ENCODE measurements at places on chromosomes 4 and X. TPM values are rescaled to one million over a fixed set of nuclear protein-coding genes. Genes with fewer than 3 reads are reported as not detected.
A peak's percentile ranks its signal among the peaks of the same experiment; 100 is the strongest.

GRCh38 chr4:97349468-97350186, 793.6 kb downstream of the STPG2 start:
- no peak for DNase-seq

- DNase-seq, result no peak
Measured at GRCh38 chr4:18390655-18391353, 369.2 kb upstream of the LCORL start.

DNA sequence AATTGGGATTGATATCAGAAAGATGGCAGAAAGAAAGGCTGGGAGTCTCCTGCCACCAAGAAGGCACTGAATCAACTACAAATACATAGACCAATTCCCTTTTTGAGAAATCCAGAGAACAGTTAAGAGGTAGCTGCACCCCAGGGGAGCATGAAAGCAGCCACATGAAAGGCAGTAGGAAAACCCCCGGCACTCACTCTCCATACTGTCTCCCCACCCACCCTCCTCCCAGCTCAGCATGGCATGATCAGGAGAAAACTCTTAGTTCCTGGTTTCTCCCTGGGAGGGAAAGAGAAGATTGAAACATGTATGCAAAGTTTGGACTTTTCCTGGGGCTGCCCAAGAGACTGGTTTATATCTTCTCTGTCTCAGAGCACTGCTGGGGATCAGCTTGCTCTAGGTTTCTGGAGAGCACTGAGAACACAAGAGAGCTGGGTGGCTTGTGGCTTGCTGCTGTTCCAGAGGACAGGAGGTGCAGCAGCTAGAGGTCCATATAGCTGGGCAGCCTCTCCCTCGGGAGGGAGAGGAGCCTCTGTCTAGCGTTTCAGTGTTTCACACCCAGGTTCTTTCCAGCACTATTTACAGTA, 305.7 kb downstream of the PDGFC start:
- no peak for DNase-seq

DNA sequence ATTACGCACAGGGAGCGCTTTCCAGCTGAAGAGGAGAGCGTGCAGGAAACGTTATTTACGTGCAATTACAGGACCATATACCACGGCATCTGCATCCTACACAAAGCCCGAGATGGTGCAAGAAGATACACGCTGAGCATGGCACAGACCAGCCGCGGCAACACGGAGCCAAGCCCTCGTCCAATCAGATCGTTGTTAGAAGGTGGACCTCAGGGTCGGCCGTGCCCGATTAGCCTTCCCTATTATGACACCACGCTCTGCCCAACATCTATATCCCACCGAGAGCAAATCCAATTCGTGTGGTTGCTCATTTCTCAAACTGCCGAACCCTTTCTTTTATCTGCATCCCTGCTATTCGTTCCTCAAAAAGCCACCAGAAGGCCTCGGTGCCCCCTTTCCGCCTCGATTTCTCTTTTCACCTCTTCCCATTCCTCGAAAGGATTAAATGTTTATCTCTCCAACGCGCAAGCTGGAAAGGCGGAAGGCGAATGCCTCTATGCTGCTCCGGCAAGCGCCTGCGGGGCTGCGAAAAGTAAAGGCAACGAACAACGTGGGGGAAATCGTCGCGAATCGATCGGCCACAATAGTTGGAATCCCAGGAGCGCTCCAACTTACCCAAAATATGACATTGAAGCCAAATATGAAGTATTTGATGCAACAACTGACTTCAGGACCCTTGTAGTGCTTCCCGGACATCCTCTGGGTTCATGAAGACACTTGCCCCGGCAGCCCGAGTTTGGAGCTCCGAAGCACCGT, 702 bp downstream of the TSPAN5 start:
- DNase-seq, result peak; percentile 68

MAGEA12 gene
- total RNA-seq, result not detected

DNA sequence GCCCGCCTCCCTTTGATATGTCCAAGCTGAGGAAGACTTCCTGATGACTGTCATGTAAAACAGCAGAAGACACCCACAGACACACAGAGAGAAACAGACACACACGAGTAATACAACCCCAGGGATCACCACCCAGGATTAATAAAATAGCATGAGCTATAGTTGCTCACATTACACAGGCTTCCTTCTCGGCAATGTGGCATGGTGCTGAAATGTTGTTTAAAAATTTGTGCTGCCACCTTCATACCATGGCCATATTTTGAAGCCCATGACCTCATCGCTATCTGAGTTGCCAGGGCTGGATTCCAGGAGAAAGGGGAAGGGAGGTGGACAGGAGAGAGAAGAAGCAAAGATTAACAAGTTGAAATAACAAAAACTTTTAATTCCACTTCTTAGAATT, 111.7 kb downstream of the SYNPO2 start:
- DNase-seq, result no peak

DNA sequence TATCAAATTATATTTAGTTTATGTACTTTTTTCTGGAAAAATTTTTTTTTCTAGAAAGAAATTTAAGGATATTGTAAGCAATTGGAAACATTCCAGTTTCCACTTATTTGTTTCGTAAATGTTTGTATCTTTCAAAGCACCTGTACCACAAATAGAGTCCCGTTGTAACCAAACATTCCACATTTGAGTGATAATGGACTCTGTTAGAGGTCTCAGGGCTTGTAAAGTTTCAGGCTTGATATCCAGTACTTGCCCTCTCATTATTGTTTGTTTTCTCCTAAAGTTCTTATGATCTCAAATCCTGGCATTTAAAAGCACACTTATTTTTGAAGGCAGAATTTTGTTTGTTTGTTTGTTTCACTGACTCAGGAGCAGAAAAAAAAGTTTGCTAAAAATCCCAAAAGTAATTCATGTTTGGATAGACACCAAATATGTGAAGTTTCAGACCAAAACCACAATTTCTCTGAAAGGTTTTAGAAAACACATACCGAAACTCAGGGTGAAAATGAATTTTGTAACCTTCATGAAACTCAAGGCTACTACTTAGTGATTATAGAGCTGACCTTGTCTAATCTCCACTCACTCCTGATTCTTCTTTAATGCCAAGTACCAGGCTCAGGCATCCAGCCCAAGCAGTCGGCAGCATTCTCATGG, 5.7 kb upstream of the TMEM192 start:
- no peak for DNase-seq

- DNase-seq, result peak; percentile 79
Measured at GRCh38 chr4:16225863-16226815, at the start of gene TAPT1. TSS of gene TAPT1 (minus strand) at chr4:16226471. CDS start at chr4:16226457, 14 bp downstream.

DNA sequence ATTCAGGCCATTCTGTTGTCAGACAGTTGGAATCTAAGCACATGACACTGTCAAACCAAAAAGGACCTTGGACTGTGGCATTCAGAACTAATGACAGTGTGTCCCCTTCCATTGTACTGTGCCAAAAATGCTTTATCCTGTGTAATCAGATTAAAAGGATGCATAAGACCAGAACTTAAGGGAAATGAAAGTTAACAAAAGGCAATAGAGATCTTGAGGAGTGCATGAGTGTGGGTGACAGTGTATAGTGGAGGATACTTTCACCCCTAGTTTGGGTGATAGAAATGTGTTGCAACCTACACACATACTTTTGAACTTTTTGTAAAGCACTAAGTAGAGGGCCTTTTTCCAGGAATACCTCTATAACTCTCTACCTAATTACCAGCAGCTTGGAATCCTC, 4.5 kb downstream of the CYSLTR1 start:
- no peak for DNase-seq

DNA sequence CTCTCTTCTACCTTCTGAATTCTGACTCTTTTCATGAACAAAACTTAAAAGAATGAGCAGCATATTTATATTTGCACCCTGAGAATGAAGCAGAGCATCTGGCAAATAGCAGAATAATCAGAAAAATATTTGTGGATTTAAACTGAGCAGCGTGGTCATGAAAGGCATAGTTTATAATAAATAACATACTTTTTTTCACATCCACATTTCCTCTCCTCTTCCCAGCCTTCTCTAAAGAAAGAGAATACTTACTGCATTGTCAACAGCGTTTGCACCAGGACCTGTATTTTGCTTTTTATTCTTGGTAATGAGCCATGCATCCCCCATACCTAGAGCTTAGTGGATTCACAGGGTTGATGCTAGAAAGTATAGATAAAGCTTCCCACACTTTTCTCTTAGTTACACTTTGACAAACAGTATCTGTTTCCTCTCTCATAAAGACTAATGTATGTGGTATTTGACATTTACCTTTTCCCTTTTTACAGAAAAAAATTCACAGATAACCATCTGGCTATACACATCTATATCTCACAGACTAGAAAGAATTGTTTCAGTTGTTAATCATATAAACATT, 131.5 kb downstream of the PRSS12 start:
- DNase-seq, result no peak

PAPSS1 gene
- total RNA-seq, result 47.7 TPM

GRCh38 chr4:3269105-3269927, 20.4 kb downstream of the MSANTD1 start:
- peak; percentile 63 for DNase-seq

IL1RAPL1 gene
- total RNA-seq, result 0.19 TPM

DNA sequence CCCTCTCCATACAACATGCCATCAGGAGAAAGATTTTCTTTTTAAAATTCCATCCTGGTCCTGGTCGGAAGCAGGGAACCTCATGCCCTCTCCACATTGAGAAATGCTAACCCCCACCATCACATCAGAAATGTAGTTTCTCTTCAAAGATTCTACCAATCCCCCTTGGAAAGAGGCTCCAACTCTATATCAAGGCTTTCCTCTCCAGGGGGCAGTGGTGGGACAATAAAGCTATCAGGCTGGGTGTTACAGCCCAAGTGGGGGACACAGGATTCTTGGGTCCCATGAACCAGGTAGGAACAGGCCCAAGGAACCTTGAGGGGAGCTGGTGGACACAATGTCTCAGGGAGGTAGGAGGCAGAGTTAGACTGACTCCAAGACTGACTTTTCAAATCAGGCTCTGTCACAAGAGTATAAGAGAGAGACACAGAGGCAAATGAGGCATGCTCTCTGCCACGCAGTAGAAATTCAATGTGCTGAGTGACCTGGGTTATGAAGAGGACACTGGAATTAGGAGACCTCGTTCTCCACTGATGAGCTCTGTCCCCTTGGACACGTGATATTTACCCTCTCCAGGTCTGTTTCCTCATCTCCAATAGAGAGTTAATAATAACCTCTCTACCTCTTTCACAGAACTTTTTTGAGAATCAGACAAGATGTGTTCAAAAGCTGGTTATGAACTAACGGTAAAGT, 4.5 kb downstream of the GJB1 start:
- no peak for DNase-seq

DNA sequence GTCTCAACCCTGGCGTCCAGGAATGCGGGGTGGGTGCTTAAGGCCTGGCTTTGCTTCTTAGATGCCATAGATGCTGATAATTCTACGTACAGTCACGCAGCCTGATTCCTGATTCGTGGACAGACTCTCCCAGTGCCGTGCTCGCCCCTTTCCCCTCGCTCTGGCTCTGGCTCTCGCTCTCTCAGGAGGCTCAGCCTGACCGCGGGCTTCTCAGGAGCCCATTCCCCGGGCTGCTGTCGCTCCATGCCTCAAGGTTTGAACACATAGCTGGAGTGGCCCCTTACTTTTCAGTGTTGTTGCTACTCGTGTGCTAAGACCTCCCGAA, 59.2 kb upstream of the ZC4H2 start:
- no peak for DNase-seq

DNA sequence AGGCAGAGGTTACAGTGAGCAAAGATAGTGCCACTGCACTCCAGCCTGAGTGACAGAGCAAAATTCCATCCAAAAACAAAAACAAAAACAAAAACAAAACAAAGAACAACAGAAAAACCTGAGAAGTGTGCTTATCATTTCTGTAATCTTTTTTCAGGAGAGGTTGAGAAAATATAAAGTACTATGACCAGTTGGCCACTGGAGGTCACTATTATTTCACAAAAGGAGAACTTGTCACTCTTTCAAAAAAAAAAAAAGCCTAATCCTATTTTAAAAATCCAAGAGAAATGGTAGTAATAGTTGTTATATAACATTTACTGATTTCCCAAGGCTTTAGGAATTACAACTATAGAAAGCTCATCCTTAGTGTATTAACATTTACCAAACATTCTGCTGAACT, 24.9 kb upstream of the RNF150 start:
- DNase-seq, result no peak

DNA sequence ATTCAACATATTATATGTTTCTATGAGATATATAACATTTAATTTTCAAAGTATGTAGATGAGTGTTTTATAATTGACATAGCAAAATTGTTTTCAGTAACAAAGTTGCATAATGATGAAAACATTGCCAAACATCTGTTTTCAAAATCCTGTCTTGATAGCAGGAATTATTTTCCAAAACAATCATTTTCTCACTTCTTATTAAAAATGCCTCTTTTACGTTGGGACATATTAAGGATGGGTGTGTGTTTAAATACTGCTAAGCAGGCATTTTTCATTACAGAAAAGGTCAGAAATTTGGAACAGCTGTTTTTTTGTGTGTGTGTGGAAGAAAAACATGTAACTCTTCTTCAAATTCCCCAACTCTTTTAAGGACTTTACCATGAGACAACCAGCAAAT, 452.0 kb downstream of the SPRY1 start:
- DNase-seq, result no peak

DNA sequence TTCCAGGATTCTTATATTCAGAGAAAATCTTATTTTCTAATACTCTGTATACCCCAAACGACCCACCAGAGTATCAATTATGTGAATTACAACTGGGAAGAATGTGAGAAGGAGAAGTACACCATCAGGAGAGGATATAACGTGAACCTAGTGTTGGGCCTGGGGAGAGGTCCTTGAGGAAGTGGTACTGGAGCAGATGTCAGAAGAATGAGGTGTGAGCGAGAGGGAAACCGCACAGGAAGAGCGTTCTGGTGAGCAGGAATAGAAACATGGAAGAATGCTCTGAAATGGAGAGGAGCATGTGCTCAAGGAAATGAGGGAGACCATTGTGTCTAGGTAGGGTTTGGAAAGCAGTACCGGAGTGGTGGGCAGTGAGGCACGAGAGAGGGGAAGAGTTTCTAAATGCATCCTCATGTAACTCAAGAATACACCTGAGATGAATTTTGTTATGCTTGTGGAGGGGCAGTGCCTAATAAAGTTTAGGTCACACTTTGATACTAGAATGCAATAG, 151.6 kb downstream of the GRID2 start:
- no peak for DNase-seq

DNA sequence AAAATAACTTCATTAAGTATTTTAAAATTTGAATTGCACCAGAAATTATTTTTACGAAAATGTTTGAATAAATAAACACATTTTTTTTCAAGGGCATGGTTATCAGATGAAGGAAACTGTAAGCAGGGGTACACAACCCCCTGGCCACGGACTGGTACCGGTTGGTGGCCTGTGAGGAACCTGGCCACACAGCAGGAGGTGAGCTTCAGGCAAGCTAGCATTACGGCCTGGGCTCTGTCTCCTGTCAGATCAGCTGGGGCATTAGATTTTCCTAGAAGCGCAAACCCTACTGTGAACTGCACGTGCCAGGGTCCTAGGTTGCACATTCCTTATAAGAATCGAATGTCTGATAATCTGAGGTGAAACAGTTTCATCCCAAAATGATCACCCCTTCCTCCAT, 1499.7 kb upstream of the AGA start:
- no peak for DNase-seq

ARAP2 gene
- total RNA-seq, result 33.5 TPM

DNA sequence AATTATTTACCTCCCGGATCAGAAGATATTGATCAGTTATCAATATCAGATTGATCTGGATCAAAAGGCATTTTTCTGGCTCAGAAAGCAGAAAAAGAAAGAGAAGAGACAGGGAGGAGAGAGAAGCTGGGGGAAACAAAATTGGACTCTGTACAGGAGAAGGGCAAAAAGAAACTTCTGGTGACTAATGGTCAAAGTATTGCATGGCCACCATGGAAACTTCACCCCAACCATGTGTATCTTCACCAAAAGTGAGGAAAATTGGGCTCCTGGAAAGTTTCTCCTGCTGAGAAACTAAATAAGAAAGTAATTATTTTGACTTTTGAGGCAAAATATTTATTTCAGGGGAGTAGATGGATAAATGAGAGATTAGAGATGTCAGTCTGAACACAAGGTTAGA, 33.9 kb downstream of the RNF150 start:
- no peak for DNase-seq

Data from kidney (tissue), 22 donors.